SJCRH30 (cell line): ENCODE measurements at places on chromosomes 3 and 15. TPM values are rescaled to one million over a fixed set of nuclear protein-coding genes. Genes with fewer than 3 reads are reported as not detected.

- no peaks in the 10 kb centered on the region for H3K4me1 ChIP-seq
- no peaks in the 10 kb centered on the region for H3K36me3 ChIP-seq
- H3K27me3 ChIP-seq = no peaks in the 10 kb centered on the region
- no peak overlapping the region for H3K4me3 ChIP-seq
Measured at GRCh38 chr3:170417090-170417489, 1.6 kb upstream of the CLDN11 start.

GRCh38 chr3:132615881-132616280, 18.8 kb downstream of the ACKR4 start:
- H3K36me3 ChIP-seq = peaks cover 20% of the 10 kb centered on the region
- no peak for DNase-seq
- H3K27me3 ChIP-seq = no peaks in the 10 kb centered on the region
- no peak overlapping the region for H3K27ac ChIP-seq

DNA sequence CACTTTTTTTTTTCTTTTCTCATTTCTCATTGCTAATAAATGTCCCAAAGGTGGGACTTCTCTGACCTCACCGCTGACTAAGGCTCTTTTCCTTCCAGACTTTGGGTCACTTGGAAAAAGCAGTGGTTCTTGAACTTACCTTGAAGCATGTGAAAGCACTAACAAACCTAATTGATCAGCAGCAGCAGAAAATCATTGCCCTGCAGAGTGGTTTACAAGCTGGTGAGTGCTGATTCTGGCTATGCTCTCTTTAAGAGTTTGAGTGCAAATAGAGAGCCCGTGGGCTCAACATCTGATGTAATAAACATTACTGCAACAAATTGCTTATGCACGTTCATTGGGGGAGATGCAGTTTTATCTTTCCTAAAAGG, 2.0 kb downstream of the BHLHE40 start:
- peaks cover 31% of the 10 kb centered on the region for H3K4me1 ChIP-seq
- DNase-seq = no peak
- H3K27ac ChIP-seq = no peak overlapping the region
- no peaks in the 10 kb centered on the region for H3K36me3 ChIP-seq

DNA sequence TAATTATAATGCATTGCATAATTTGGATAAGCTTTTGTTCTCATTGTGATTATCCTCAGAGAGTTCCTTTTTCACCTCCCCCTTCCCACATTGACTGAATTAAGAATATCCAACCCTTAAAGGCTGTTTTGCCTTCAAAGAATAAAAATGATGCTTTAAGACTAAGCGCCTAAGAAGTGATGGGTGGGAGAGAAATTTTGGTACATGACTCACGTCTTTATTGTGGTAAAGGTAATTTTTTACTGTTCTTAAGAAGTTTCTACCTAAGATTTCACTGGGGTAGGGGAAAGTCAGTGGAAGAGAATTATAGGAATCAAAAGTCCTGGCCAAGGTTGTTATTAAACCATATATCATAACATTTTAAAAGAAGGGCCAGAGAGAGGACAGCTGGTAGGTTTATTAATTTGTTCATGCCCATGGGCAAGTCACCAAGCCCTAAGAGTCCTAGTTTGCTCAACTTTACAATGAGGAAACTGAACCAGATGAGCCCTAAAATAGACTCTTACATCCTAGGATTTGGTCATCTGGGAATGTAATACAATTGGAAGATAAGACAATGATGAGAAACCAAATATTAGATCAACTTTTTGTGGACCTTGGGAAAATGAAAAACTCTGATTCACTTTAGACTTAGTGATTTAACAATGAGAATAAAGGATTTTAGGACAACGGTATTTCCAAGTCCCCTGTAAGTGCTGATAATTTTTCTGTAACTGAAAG, 101.1 kb upstream of the RASGRP1 start:
- no peak overlapping the region for H3K27ac ChIP-seq
- no peaks in the 10 kb centered on the region for H3K4me1 ChIP-seq
- DNase-seq = no peak
- no peaks in the 10 kb centered on the region for H3K36me3 ChIP-seq
- no peaks in the 10 kb centered on the region for H3K27me3 ChIP-seq

GOLGA6A gene
- total RNA-seq = not detected in 2 replicates

DNA sequence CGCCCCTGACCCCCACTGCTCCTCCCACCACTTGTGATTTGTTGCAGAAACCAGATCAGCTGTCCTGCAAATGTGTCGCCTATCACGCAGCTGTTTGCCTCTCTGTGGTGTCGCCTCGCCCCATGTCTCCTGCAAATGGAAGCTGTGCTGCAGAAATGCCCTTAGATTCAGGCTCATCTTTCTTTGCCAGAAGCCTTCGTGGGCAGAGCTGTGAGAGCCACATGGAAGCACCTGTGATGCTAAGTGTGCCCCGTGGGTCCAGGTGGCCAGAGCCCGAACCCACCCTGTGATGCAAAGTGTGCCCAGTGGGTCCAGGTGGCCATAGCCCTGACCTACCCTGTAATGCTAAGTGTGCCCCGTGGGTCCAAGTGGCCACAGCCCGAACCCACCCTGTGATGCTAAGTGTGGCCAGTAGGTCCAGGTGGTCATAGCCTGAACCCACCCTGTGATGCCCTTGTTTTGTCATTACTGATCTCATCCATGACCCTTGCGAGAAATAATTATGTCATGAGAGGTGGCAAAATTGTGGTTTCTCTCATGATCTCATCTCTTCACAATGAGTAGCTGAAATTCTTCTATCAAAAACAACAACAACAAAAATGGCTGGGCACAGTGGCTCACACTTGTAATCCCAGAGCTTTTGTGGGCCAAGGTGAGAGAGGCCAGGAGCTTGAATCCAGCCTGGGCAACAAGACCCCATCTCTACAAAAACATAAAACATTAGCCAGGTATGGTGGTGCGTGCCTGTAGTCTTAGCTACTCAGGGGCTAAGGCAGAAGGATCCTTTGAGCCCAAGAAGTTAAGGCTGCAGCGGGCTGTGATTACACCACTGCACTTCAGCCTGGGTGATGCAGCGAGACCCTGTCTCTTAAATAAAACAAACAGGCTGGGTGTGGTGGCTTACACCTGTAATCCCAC, 187.4 kb downstream of the GOLGA6L6 start:
- no peaks in the 10 kb centered on the region for H3K36me3 ChIP-seq
- no peaks in the 10 kb centered on the region for H3K4me1 ChIP-seq
- DNase-seq = no peak
- no peak overlapping the region for H3K27ac ChIP-seq

SMCO1 gene
- not detected in 2 replicates for total RNA-seq

GRCh38 chr3:24460974-24461373, 33.7 kb downstream of the THRB start:
- DNase-seq = no peak
- H3K4me1 ChIP-seq = no peaks in the 10 kb centered on the region
- H3K27me3 ChIP-seq = no peaks in the 10 kb centered on the region
- no peak overlapping the region for H3K27ac ChIP-seq

DNA sequence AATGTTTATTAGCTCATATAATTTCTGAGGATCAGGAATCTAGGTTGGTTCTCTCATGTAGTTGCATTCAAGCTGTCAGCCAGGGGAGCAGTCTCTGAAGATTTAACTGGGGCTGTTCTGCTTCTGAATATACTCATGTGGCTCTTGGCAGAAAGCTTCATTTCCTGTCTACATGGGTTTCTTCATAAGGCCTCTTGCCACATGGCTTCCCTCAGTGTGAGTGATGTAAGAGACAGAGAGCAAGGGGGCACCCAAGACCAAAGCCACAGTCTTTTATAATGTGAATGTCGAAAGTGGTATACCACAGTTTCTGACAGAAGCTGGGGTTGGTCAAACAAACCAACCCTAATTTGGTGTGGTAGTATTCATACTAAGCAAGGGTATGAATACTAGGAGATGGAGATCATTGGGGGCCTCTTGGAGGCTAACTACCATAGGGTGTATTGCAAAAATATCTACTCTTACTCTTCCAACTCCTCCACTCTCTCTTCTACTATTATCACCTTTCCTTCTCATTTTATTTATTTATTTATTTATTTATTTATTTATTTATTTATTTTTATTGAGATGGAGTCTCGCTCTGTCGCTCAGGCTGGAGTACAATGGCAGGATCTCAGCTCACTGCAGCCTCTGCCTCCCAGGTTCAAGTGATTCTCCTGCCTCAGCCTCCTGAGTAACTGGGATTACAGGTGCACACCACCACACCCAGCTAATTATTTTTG, 123.8 kb downstream of the B3GALNT1 start:
- H3K4me1 ChIP-seq = no peaks in the 10 kb centered on the region
- H3K27me3 ChIP-seq = no peaks in the 10 kb centered on the region
- DNase-seq = no peak
- H3K27ac ChIP-seq = no peak overlapping the region
- H3K4me3 ChIP-seq = no peak overlapping the region

TEX55 gene
- total RNA-seq = 0.10 and 0.13 TPM in 2 replicates

DAZL gene
- not detected in 2 replicates for total RNA-seq

CFAP100 gene
- not detected in 2 replicates for total RNA-seq

DNA sequence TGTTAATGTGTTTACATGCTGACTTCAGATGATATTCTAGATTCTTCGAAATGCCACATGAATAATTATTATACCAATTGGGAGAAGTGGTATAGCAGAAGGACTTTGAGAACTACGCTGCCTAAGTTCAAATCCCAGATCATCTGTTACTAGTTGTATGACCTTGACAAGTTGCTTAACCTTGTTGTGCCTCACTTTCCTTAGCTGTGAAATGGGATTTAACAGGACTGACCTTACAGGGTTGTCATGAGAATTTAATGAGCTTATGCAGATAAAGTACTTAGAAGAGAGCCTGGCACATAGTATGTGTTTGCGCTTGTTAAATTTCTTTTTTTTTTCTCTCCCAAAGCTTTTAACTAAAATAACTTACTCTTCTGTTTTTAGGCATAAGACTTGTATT, 24.4 kb downstream of the WDR76 start:
- H3K4me3 ChIP-seq = no peak overlapping the region
- no peak for DNase-seq
- no peaks in the 10 kb centered on the region for H3K27me3 ChIP-seq
- H3K36me3 ChIP-seq = peaks cover 74% of the 10 kb centered on the region

PAQR5 gene
- 0.06 and 0.13 TPM in 2 replicates for total RNA-seq
